ENCODE measurements at places on chromosomes 5 and 9. TPM values are rescaled to one million over a fixed set of nuclear protein-coding genes. Genes with fewer than 3 reads are reported as not detected.

FOXD4L4 gene
- total RNA-seq: 0.13 TPM

FOXD1 gene
- total RNA-seq: 19.4 TPM

ERAP2 gene
- total RNA-seq: 1.4 TPM

RANBP17 gene
- 3.2 TPM for total RNA-seq

PRKACG gene
- not detected for total RNA-seq

OBP2B gene
- not detected for total RNA-seq

ADCY2 gene
- total RNA-seq: not detected

HAVCR1 gene
- total RNA-seq: 30.4 TPM

TSSK1B gene
- total RNA-seq: not detected

IFNA8 gene
- not detected for total RNA-seq

SPATA31A7 gene
- total RNA-seq: not detected

GGTA1 gene
- total RNA-seq: not detected

C9orf50 gene
- total RNA-seq: not detected

OTULINL gene
- 26.3 TPM for total RNA-seq

GPX8 gene
- 34.4 TPM for total RNA-seq

ZNF879 gene
- 0.48 TPM for total RNA-seq

TMEM215 gene
- total RNA-seq: 0.02 TPM

SLC4A9 gene
- 0.02 TPM for total RNA-seq

PCDHGB3 gene
- total RNA-seq: 0.14 TPM

FBP2 gene
- not detected for total RNA-seq

FAM151B gene
- 1.7 TPM for total RNA-seq

PCDHA9 gene
- total RNA-seq: not detected

CDO1 gene
- not detected for total RNA-seq

HAPLN1 gene
- not detected for total RNA-seq

DAPK1 gene
- total RNA-seq: 23.8 TPM

LCN15 gene
- total RNA-seq: not detected
